Activated T-helper 1 cell treated with anti-CD3 and anti-CD28 coated beads, Interleukin-2, amount 50 U/mL, for 16 hours (primary cell): ENCODE measurements at places on chromosomes 5 and 9.

DNA sequence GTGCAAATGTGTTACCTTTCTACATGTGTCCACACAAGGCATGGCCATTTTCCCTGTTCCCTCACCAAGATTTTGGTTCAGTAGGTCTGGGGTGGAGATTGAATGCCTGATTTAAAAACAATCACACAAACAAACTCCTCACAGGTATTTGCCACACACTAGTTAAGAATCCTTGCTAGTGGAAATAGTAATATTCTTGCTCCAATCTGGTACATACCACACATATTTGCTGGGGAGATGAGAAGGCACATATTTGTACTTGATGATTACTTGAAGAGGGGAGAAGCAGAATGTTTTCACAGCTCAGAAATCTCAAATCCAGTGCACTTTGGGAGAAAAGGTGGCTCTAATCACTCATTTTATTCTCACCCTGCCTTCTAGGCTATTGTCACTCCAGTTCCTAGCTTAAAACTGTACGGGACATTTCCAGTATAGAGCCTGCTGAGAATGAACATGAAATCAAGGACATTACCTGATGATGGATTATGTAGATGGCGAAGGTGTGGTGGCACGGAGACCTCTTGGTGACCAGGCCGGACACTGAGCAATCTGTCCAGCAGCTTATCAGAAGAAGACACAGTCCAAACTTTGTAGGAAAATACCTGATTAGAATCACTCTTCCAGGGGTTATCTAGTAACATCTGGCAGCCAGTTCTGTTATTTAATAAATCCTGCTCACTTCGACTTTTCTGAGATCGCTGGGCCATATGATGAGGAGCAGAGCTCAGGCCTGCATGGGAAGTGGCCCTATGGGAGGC, 116.1 kb upstream of the IL6ST start:
- no peak for DNase-seq

GRCh38 chr5:16551628-16552027, 65.2 kb downstream of the RETREG1 start:
- no peak for DNase-seq

GRCh38 chr5:41885286-41885685, 15.1 kb upstream of the OXCT1 start:
- no peak for DNase-seq

DNA sequence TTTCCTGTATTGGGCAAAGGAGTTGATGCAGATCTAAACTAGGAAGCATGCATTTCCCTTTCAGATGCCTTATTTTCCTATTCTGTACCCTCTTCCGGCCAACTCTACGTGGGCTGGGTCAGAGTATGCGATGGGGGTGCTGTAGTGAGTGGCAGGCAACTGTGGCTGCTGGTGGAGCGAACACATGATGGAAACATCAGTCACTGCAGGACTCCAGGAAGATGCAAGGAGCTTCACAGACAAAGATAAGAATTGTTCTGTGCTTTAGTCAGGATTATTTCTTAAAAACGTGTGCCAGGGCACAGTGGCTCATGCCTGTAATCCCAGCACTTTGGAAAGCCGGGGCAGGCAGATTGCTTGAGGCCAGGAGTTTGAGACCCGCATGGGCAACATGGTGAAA, 75.1 kb downstream of the PSAT1 start:
- no peak for DNase-seq

DNA sequence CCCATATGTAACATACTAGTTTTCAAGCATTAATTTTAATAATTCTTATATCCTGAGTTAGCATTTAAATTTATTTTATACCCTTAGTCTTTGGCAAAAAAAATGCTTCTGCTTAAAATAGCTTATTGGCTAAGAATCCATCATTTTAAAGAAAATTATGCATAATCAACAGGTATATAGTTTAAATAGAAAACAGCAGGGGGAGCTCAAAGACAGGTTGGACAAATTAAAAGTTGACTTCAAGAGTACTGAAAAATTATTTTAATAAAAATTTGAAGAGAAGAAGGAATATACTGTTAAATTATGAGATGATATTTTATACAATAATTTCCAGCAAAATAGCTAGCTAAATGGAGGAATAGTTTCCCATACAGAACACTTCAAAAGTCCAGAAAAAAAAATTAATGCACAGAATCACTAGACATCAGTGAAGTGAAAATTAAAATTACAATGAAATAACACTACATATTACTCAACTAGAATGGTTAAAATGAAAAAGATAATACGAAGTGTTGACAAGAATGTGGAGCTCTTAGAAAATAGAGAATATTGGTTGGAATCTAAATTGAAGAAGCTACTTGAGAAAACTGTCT, 387.1 kb downstream of the PDE4D start:
- no peak for DNase-seq

DNA sequence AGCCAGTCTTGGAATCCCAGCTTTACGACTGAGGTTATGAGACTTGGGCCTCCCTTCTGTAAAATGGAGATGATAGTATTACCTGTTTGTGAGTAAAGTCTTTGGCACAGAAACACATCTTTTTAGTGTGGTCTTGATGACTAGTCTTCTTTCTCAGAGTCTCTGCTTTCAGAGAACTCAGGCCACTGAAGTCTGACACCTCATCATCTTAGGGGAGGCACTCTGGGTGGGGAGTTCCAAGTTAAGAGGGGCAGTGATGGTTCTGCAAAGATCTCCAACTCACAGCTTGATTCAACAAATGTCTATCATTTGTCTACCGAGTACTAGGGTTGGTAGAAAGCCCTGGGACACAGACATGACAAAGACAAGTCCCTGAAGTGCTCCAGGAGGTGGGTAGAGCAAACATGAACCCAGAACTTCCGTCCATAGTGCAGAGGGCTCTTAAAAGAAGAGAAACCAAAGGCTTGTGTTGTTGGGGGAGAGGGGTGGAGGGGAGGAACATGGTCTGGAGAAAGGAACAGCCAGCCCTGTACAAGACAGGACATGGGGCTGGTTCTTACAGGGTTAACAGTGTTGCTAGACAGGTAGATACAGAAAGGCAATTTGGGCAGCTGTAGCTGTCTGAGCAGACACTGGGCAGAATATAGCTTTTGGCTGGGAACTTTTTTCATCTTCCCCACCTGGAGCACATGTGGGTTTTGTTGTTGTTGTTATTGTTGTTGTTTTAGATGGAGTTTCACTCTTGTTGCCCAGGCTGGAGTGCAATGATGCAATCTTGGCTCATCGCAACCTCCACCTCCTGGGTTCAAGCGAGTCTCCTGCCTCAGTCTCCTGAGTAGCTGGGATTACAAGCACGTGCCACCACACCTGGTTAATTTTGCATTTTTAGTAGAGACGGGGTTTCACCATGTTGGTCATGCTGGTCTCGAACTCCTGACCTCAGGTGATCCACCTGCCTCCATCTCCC, 2.6 kb upstream of the CD14 start:
- no peak for DNase-seq

GRCh38 chr5:55665065-55665464, 47.1 kb downstream of the SLC38A9 start:
- no peak for DNase-seq

DNA sequence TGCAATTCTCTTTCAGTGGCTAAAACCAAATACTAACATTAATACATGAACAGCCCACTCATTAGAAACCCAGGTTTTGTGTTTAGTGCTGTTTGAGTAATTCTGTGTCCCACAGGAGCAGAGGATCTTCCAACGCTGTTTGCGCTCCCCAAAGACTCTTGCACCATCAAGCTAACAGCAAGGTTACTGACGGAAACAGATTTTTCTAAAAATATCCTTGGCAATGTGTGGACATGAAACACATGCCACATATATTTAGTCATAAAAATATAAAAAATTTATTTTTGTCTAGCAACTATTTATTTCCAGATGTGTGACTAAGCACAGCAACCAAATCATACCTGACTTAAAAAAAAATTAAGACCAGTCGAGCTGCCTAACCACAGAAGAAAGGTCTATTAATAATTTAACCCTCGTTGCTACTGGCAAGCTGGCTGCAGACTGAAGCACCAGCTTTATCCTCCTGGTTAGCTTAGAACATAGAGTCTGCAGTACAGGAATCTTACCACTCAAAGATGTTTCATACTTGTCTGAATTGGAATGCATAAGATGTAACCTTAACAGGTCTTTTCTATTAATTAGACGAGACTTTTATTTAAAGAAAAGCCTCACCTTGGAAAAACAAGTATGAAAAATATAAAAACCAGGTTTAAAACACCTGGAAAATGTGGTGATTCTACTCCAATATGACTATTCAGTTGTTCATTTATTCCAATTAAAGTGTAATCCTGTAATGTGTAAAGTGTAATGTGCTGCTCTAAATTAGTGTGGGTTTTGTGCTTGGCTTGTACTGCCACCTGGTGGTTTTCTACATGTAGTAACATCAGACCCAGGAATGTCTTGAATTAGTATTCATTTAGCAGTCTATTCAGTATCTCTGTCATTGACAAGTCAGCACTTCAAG, 272.5 kb downstream of the EPB41L4A start:
- DNase-seq, result no peak

- no peak for DNase-seq
Measured at GRCh38 chr9:977838-978830, 1.7 kb downstream of the DMRT3 start.
